ENCODE measurements at places on chromosomes 11 and 22.
A peak's percentile ranks its signal among the peaks of the same experiment; 100 is the strongest.

GRCh38 chr22:32080904-32081303 is 37.8 kb downstream of the SLC5A1 start:
- DNase-seq = peak; percentile 24

- DNase-seq = no peak
Measured at GRCh38 chr11:728901-729491, 18.3 kb upstream of the TALDO1 start.

GRCh38 chr11:37724315-37724714 is 1126.3 kb upstream of the RAG2 start:
- DNase-seq = no peak

GRCh38 chr11:65308281-65308891 is 6.3 kb upstream of the CDC42EP2 start:
- DNase-seq = no peak

GRCh38 chr11:41384329-41384728 is 75.1 kb downstream of the LRRC4C start:
- DNase-seq = no peak

Measured in activated T-cell treated with anti-CD3 and anti-CD28 coated beads for 24 hours (primary cell).